ENCODE measurements at places on chromosomes 4 and X.

DNA sequence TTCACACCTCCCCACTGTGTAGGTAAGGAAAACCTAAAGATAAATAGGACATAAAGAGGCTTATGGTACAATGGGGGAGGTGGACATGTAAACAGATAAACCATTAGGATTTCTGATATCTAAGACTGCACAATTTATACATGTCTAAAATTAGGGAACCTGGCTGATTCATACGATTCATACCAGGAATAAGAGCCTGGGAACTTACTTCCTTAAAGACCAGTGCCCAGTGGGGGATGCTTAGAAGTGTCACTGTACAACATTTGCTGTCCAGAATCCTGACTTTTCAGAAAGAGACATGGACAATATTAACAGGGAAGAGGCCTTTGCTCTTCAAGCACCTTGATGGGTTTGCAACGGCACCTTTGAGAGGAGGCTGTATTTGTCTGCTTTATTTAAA lies 116.8 kb upstream of the KIT start:
- no peak for DNase-seq

DNA sequence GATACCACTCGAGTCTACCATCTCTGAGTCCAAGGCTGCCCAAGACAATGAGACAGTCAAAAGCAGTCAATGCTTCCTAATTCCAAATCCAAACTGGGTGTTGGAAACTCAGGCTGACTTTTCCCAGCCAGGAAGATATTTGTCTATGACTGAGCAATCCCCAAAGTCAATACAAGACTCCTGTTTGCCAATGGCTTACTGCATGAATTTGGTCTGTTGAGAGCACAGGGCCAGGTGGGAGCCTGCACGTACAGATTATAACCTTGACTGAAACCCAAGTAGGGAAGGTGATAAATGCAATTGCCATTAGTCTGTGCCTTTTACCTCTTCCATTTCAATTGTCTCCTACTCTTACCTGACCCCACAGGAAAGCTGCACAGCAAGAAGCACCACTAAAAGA lies 72.6 kb upstream of the PPARGC1A start:
- DNase-seq, result no peak

- DNase-seq, result no peak
Measured at GRCh38 chr4:7632341-7632740, 197.6 kb upstream of the PSAPL1 start.

GRCh38 chr4:138409670-138410069 lies 167.5 kb upstream of the SLC7A11 start:
- DNase-seq, result no peak

GRCh38 chrX:155179346-155179997 lies 36.8 kb upstream of the VBP1 start:
- DNase-seq, result no peak

GRCh38 chr4:23934223-23934622 lies 44.4 kb upstream of the PPARGC1A start:
- DNase-seq, result no peak

- no peak for DNase-seq
Measured at GRCh38 chr4:150782311-150782710, 200.4 kb downstream of the MAB21L2 start.

DNA sequence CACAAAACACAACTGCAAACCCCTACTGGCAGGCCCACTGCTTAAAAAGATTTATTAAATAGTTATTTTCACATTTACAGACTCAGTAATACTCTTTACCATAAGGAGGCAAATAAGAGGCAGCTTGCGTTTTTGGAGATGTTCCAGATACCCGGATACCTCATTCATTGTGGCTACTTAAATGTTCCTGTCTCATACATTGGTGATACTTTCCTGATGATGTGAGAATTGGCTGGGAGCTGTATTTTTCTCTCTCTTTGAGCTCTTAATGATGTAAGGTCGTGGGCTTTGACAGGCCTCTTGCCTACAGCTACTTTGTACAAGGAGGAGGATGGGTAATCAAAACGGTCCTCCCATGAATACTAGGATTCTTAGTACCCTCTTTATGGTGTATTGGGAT lies 101.5 kb downstream of the AKAP4 start:
- no peak for DNase-seq

DNA sequence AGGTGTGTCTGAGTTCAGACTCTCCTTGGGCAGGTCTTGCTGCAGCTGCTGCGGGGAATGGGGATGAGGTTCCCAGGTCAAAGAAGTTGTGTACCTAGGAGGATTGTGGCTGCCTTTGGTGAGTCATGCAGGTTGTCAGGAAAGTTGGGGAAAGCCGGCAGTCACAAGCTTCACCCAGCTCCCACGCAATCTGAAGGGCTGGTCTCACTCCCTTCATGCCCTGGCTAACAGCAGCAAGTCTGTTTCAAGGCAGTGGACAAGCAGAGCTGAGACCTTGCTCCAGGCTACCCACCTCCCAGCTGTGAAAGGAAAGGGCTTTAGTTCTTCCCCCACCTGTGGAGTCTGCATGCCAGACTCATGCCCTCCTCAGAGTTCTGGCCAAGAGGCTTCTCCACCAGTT lies 287.2 kb downstream of the DTHD1 start:
- no peak for DNase-seq

DNA sequence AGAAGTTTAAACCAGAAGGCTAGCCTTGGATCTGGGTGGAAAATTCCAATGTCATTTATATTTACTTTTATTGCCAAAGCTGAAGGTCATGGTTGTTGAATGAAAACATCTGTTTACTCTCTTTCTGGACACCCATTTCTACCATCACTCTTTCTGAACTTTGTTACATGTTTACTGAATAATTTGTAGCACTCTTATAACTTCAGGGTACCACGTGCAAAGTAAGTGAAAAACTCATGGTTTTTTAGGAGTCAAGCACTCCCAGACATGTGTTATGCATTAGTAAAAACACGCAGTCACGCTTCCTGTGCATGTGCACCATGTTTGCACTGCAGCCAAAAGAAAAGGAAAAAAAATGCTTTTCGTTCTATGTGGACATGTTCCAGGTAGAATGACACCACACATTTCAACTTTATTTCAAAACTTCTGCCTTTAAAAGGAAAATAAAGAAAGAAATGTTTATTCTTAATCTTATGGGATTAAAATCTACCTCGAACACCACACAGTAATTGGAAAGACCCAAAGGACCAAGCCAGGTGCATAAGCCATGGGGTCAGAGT lies 31.4 kb upstream of the ADH1C start:
- DNase-seq, result no peak

DNA sequence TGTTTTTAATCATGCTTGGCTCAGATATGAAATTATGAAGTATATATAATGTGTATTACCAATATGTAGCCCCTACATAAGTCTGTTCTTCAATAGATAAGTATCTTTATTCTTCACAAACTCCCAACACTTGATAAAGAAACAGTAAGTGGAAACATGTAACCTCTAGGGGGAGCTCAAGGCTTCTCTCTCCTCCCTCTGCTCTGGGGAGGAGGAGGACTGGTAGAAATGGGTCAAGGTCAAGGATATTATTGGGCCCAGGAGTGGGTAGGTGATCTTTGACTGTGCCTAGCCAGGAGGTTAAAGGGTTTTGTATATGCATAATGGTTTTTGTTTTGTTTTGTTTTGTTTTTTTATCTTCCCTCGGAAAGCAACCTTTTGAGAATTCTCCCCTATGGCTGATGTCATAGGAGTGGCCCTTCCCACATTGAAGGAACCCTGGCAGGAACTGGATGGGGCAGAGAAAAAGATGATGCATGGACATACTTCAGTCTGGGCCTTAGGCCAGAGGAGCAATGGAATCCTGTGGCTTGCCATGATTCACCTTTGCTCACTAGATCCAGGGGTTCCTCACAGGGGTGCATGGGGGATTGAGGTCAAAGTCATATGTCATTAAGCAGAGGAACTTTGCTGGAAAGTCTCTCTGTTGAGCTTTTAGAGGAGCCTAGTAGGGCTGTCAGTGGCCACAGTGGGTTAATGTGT lies 460.3 kb downstream of the MID1IP1 start:
- DNase-seq, result peak; percentile 37

DNA sequence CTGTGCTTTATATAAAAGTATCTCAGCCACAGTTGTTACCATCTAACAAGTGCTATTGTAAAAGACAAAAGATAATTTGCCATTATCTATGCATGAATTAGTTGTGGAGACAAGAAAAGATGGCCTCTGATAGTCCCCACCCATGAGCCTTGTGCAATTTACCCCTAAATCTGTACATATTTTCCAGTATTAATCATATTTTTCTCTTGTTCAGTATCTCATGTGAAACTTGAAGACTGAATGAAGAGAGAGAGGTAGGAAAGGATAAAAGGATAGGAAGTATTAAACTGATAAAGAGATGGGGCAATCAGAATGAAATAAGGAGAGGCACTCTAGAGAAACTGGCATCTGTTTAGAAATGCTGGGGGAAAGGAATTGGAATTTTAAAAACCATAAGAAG lies 3.7 kb downstream of the MYOZ2 start:
- no peak for DNase-seq

GRCh38 chr4:56251556-56251955 lies 135.7 kb downstream of the AASDH start:
- DNase-seq, result no peak

DNA sequence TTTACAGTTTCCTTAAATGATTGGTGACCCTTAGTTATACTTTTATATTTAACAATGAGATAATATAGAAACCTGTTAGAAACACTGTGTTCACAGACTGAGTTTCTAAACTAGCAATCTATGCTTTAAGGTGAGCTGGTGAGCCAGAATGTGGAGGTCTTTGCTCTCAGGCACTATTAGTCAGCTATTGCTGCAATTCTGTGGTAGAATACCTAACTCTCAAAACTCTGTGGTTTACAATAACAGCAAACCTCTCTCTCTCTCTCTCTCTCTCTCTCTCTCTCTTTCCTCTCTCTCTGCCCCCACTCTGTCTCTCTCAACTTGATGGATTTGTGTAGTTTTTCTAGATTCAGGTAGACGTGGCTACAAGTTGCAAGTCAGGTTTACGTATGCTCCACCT lies 17.6 kb upstream of the LCORL start:
- DNase-seq, result no peak

Measured in NCI-H524 treated with DMSO at 0.1 percent for 48 hours (cell line).